ENCODE measurements at places on chromosomes 3 and 15. TPM values are rescaled to one million over a fixed set of nuclear protein-coding genes. Genes with fewer than 3 reads are reported as not detected.

DNA sequence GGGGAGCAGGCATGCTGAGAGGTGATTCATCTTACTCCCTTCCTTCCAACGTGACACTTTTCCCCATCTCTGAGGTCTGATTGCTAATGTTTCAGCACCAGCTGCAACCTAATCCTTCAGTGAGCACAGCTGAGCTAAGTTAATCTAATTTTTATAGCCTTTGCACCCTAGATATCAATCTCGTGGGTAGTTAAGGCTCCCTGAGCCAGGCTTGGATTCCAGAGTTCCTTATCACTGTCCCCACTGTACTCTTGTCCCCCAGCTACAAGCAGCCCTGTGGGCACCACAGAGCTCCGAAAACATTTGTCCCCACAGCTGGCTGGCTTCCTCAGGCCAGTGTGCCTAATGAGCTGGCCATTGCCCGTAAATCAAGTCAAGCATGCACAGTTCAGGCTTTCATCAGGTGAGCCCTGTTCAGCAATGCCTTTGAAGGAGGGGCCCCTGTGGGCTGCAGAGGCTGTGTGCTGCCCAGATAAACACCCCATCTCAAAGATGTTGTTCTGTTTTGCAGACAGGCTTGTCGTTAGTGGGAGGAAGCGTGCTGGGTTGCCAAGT lies 376.9 kb upstream of the RASGRP1 start:
- DNase-seq: peak; percentile 9

- DNase-seq: no peak
These were observed 33.9 kb downstream of the OXNAD1 start for GRCh38 chr3:16298891-16299290.

- DNase-seq: no peak
These were observed 81.4 kb downstream of the DNAJB8 start for GRCh38 chr3:128385080-128385832.

The TNFAIP8L3 gene
- 8.4 TPM for polyA plus RNA-seq
